Right atrium auricular region (tissue), 2 donors: ENCODE measurements at places on chromosomes 4 and X. TPM values are rescaled to one million over a fixed set of nuclear protein-coding genes. Genes with fewer than 3 reads are reported as not detected.

- no peak for DNase-seq
These were observed 14.1 kb downstream of the RPGR start for GRCh38 chrX:38313190-38313589.

DNA sequence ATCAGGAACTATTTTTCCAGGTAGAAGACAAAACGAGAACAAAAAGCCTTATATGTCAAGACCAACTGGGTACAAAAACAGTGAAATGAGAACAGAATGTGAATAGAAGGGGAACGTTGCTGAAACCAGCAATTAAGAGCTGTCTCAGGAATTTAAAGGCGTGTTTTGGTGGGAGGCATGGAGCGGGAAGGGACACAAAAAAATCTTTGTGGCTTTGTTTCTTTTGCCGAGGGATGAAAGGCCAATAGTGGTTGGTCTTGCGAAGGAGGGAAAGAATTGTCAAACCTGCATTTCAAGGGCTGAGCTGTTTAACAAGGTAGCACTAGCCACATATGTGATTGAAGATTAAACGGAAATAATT, 103.8 kb downstream of the USP46 start:
- DNase-seq = no peak

DNA sequence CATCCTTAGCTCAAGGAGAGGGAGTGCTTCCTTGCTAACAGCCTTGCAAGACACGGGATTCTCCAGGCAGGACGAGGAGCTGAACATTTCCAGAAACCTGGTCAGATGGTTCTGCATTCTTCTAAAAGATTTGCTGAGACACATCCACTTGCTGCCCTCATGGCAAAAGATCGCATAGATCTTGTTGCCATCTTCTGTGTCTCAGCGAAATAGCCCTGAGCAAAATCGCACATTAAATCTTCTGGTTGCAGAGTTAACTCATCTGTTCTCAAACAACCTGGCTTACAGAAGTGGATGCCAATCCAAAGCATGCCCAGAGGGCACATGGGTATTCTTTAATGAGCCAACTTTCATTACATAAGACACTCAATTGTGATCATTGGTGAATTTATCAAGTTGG, 167.5 kb downstream of the PRKX start:
- DNase-seq = no peak

DNA sequence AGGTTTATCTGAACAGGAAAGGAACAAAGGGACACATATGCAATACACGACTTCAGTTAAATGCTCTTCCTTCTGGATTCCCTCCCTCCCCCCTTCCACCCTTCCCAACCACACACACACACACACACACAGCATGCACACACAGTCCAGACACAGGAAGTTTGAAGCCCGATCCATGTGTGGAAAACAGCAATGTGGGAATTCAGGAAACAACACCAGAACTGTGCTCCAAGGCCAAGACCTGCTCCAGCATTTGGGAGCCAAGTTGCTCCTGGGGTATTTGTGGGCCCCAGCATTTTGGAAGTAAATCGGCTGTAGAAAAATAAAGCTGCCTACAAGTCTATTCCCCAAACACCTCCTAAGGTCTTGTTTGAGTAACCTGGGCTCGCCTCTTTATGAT, 5.6 kb upstream of the AMOT start:
- no peak for DNase-seq

AFM gene
- total RNA-seq = not detected

TRO gene
- 4.9 TPM for total RNA-seq

COL4A5 gene
- total RNA-seq = 6.5 TPM
